ENCODE measurements at places on chromosomes 1 and 21. TPM values are rescaled to one million over a fixed set of nuclear protein-coding genes. Genes with fewer than 3 reads are reported as not detected.

The CYP4A11 gene
- 14.2 TPM for total RNA-seq

The ADAMTS4 gene
- 7.3 TPM for total RNA-seq

The USH2A gene
- 0.03 TPM for total RNA-seq

The PLA2G2D gene
- not detected for total RNA-seq

The PDZK1IP1 gene
- total RNA-seq: 91.1 TPM

DNA sequence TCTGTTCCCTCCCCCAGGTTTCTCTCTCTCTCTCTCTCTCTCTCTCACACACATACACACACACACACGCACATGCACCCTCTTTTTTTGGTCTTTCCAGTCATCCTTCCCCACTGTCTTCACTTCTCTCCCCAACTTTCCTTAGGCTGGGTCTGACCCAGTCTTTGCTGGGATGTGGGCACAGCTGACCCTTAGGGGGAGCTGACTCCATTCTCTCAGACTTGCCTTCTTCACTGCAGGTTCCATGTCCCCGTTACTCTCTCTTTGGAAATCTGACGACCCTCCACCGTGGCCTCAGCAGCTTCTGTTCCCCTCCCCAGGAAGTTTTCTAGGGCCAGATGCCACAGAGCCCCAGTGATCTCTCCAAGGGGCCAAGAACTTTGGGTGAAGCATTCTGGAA lies 2.1 kb downstream of the DISP3 start:
- no peak for DNase-seq

- no peak for DNase-seq
Observed at GRCh38 chr1:99737016-99737415, 29.4 kb downstream of the FRRS1 start.

- DNase-seq: no peak
Observed at GRCh38 chr1:89539128-89539527, 14.5 kb downstream of the LRRC8B start.

- no peak for DNase-seq
Observed at GRCh38 chr1:28132171-28133167, 44.0 kb downstream of the PTAFR start.

DNA sequence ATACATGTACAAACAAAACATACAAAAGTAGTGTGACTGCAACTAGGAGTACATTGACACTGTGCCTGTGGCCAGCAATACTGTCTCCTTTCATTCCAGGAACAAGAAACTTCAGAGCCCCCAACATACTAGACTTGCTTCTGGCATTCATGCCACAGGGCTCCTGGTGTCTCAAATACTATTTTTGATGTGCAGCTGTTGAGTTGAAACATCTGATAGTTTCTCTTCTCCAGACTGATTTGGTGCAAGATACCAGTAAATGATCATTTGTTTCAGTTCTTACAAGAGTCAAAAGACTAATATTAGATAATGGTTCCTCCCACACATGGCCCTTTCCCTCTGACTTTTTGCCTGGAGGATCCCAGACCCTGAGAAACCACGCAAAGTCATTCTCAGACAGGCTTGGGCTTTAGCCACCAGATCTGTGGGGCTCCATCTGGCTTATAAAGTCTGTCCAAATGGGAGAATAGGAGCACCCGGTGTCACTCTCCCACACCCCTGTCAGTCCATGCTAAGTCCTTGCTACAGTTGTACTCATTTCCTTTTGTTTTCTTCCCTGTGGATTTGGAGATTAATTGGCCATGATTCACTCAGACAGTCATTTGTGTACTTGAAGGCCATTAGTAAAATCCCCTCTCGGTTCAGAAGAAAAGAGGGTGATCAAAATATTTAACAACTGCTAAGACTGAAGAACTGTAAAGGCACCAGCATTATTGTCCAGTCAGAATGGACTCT lies 163.5 kb upstream of the RUNX1 start:
- DNase-seq: no peak

- DNase-seq: no peak
Observed at GRCh38 chr21:32719085-32719484, 8.7 kb downstream of the SYNJ1 start.

GRCh38 chr1:55632058-55632457 lies 416.9 kb upstream of the USP24 start:
- no peak for DNase-seq

DNA sequence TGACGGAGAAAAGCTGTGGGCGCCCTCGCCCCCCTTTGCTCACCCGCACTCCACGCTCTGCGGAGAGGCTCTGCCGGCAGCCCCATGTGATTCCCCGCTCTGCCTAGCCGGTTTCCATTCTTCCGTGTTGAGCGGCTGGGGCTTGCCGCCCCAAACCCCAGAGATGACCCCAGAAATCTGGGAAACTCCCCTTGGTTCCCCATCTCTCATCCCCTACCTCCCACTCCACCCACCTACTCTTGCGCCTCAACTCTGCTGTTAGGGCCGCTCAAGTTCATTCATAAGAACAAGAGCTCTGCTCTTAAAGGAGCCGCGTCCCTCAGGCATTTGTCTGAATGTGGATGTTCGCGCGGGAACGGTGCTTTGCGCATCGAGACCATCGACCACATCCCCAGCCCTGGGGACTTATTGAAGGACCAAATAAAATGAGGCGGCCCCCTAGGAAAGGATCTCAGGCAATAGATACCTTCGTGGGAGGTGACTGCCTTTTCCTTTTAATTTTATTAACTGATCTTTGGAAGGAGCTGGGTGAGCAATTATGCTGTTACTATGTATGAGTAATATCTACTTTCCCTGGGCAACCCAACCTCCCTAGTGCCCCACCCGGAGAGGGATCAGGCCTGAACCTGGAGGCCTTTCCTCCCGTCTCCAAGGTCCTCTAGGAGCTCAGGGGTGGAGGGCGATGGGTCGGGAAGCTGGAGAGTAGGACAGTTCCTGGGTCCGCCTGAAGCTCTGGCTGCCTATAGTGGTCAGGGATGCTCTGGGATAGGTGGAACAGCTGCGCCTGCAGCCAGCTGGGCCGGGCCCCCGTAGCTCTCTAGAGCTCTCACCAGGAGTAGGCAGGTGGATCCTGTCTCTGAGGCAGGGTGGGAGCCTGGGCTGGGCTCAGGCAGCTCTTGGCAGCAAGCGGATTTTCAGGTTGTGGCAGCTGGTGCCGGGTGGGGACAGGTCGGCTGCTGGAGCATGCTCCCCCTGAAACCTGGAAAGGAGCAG lies 898 bp downstream of the MFSD2A start:
- no peak for DNase-seq

- DNase-seq: no peak
Observed at GRCh38 chr1:205661429-205662134, 18.7 kb downstream of the SLC45A3 start.

DNA sequence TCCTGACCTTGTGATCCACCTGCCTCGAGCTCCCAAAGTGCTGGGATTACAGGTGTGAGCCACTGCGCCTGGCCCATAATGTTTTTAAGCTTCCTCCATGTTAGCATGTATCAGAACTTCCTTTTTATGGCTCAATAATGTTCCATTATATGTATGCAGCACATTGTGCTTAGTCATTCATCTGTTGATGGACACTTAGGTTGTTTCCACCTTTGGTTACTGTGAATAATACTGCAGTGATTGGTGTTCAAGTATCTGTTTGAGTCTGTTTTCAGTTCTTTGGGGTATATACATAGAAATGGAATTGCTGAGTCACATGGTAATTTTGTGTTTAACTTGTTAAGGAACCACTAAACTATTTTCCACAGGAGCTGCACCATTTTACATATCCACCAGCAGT lies 17.7 kb downstream of the CMPK1 start:
- DNase-seq: no peak

GRCh38 chr1:12472156-12472797 lies 145.7 kb downstream of the DHRS3 start:
- DNase-seq: no peak

DNA sequence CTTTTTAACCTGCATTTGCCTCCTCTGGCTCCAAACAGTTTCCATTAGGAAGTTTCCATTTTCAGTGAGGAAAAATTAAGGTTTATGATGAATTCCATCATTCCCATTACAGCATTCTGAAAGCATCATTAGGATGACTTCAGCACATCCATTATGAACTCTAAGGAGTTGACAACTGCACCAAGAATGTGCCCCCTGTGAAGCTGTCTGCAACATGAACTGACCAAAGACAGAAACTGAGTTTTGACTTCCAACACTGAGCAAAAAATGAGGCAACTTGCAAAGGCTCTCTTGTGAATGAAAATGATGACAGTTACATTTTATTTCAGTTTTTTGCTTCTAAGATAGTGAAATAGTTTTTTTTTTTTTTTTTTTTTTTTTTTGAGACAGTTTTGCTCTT lies 18.3 kb upstream of the KCNE1 start:
- no peak for DNase-seq

GRCh38 chr1:155174324-155175280 lies 953 bp downstream of the TRIM46 start:
- DNase-seq: no peak
